Mucosa of descending colon (tissue), 3 donors: ENCODE measurements at places on chromosomes 7 and 10.

DNA sequence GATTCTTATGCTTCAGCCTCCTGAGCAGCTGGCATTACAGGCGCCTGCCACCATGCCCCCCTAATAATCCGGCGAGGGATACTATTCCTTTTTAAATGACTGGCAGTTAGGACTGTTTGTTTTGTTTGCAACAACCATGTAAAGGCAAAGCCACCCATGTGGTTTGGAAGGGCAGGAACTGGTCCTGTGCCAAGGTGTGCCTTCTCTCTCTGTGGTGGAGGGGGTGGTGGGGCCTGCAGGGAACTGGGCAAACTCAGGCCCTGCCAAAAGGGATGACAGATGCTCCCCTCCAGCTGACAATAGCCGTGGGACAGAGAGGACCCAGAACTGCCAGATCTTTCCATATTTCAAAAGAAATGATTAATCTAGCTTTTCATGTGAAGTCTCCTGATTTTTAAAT lies 23.5 kb upstream of the WAPL start:
- DNase-seq, result no peak

DNA sequence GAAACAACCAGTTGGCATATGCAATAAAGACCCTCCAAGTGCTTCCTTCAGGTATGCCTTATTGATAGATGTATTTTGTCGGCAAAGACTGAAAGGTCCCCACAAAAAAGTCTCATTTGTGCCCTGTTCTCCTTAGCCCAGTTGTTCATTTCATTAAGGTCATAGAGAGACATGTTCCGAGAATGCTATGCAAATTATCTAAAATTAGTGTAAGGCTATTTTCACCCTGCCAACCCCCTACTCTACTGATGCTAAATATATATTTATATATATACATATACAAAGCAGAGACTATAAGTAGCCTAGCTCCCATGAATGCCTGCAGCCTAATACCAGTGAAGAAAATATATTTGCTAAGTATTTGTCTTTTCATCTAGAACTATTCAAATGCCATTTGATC lies 96.7 kb upstream of the ADO start:
- DNase-seq, result no peak

- no peak for DNase-seq
Measured at GRCh38 chr10:100265821-100266485, 1.5 kb downstream of the CWF19L1 start.

DNA sequence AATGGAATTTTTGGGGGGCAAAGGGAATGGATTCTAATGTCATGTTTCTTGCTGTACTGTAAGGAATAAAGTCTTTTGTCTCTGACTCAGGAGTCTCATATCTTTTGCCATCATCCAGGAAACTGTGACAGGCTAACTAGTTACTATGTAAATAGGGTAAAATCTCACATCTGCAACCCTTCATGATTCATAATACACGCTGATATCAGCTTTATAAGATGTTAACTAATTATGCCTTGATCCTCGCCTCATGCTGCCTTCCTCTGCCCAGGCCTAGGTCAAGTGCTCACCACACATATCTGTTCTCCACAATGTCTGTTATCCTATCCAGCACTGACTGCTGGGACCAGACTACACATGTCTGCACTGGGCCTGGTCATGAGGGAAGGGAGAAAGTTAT lies 81.3 kb upstream of the CXCL12 start:
- no peak for DNase-seq

GRCh38 chr10:119817991-119818888 lies 54.4 kb downstream of the MCMBP start:
- DNase-seq, result peak; percentile 35

GRCh38 chr7:84058311-84059076 lies 136.1 kb downstream of the SEMA3A start:
- DNase-seq, result no peak

DNA sequence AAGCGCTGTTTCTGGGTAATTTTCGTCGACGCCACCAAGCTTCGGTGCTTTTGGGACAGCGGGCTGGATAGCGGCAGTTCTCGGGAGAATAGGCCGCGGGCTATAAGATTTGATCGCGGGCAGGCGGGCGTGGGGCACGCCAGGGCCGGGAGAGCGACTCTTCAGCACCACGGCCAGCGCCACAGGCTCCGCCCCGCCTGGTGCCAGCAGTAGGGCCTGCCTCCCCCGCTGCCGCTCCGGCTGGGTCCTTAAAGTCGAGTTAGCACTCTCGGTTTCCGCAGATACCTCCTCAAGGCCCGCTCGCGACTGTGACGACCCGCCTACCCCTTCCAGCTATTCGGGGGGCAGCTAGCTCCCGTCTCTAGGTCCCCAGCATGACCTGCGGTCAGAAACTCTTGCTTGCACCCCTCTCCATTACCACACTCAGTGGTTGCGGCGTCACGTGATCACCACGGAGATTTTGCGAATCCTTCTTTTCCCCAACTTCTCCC lies 9.4 kb downstream of the NXPH1 start:
- peak; percentile 61 for DNase-seq

GRCh38 chr7:47225387-47226131 lies 356.4 kb downstream of the TNS3 start:
- DNase-seq, result no peak

- no peak for DNase-seq
Measured at GRCh38 chr7:85564861-85565260, 378.0 kb upstream of the SEMA3D start.

GRCh38 chr10:127034034-127034633 lies 128.9 kb downstream of the DOCK1 start:
- DNase-seq, result no peak

- no peak for DNase-seq
Measured at GRCh38 chr7:29482056-29482455, 81.6 kb upstream of the PRR15 start.

GRCh38 chr10:101903827-101904550 lies 60.4 kb upstream of the KCNIP2 start:
- no peak for DNase-seq

DNA sequence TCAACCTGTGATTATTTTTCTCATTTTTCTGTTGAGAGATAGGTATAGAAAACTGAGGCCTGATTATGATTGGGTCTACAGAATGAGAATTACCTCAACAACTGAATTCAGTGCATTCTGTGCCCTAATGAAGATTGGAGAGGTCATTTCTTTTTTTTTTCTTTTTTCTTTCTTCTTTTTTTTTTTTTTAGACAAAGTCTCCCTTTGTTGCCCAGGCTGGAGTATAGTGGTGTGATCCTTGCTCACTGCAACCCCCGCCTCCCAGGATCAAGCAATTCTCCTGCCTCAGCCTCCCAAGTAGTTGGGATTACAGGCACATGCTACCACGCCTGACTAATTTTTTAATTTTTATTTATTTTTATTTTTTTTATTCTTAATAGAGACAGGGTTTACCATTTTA lies 95.0 kb upstream of the ARMC3 start:
- DNase-seq, result no peak

- no peak for DNase-seq
Measured at GRCh38 chr10:655184-655583, 34.3 kb downstream of the DIP2C start.

GRCh38 chr7:158963771-158964241 lies 107.4 kb downstream of the DYNC2I1 start:
- DNase-seq, result peak; percentile 36

- no peak for DNase-seq
Measured at GRCh38 chr7:4747746-4748145, 27.7 kb upstream of the AP5Z1 start.

DNA sequence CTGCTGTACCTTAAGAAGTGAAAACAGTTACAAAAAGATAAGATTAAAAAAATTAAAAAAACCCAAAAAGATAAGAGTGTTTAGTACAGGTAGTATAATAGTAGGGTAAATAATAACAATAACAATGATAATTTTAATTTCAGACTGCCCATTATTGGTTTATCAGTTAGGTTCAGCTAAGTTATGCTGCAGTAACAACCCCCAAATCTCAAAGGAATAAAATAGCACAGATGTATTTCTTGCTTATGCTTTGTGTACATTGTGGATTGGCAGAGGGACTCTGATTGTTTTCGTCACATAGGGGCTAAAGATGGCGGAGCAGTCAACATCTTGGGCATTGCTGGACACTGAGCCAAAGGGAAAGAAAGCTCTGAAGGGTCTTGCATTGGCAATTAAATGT lies 264.6 kb downstream of the LRMDA start:
- DNase-seq, result no peak

DNA sequence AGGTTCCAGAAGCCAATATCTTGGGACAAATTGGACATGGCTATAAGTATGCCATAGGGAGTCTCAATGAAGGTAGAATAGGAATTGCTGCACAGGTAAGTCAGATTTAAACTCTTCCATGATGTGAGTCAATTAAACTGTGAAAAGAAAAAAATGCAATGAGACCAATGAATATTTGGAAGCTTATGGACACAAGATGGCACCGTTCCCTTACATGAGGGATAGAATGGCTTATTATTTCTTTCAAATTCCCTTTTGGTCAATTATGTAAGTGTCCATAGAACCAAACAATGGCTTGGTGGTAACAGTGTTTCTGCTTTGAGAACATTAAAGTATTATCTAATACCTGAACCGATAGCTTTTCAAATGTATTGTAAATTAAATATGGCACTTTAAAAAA lies 35.6 kb downstream of the ACADSB start:
- DNase-seq, result no peak

- DNase-seq, result no peak
Measured at GRCh38 chr7:45582136-45582749, 8.1 kb downstream of the ADCY1 start.

DNA sequence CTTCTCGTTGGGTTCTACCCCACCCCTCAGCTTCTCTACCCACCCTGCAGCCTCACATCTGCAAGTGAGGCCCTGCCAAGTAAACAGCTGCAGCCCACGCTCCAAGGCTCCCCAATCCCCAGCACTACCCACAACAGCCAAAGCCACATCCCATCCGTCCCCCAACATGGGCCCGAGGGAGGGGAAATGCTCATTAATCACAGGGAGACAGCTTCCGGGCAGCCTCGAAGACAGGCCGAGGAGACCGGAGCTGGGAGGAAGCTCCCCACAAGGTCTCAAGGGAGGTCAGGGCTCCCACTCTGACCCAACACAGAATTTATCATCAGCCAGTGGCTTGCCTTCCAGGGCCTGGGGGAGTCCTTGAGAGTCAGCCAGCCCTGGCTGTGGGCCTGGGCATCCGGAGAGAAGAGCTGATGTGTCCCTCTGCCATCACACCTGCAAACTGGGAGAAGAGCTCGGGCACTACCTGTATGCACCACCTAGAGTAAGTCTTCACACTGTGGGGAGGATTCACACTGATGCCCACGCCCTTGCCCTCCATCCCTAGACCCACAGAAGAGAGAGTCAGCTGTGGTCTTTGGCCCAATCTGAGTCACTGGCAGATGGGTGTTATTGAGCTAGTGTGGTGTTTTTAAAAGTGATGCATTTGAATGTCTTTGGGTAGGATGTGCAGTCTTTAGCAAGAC lies 115.5 kb upstream of the ZMIZ1 start:
- no peak for DNase-seq

- no peak for DNase-seq
Measured at GRCh38 chr10:118729641-118730258, 25.0 kb downstream of the CACUL1 start.
